ENCODE measurements at places on chromosomes 2 and 18.

DNA sequence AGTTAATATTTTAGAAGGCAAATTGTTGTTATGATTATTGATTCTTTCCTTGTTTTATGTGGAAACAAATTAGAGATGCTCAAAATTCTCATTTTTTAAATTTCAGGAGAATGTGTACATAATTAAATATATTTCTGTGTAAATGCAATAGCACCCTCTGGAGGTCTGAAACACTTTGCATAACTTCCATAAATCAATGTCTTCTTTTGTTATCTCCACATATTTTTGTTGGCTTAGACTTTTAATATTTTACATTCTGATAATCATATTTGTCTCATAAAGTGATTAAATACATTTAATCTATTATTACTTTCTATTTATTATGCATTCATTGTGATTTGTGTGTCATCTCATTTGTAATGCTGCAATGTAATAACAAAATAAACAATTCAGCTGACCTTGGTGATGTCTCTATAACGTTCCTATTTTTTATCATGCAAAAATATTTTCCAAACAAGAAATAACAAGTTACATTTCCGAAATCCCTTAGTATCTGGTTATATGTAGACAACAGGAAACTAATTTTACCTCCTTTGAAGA, 201.8 kb upstream of the GALNT5 start:
- no peak for DNase-seq

- no peak for DNase-seq
Measured at GRCh38 chr2:149331023-149331400, 625 bp downstream of the LYPD6 start.

GRCh38 chr2:16117791-16118610, 177.7 kb downstream of the MYCN start:
- DNase-seq, result no peak

GRCh38 chr2:146228466-146229058, 1616.3 kb upstream of the ACVR2A start:
- DNase-seq, result no peak

DNA sequence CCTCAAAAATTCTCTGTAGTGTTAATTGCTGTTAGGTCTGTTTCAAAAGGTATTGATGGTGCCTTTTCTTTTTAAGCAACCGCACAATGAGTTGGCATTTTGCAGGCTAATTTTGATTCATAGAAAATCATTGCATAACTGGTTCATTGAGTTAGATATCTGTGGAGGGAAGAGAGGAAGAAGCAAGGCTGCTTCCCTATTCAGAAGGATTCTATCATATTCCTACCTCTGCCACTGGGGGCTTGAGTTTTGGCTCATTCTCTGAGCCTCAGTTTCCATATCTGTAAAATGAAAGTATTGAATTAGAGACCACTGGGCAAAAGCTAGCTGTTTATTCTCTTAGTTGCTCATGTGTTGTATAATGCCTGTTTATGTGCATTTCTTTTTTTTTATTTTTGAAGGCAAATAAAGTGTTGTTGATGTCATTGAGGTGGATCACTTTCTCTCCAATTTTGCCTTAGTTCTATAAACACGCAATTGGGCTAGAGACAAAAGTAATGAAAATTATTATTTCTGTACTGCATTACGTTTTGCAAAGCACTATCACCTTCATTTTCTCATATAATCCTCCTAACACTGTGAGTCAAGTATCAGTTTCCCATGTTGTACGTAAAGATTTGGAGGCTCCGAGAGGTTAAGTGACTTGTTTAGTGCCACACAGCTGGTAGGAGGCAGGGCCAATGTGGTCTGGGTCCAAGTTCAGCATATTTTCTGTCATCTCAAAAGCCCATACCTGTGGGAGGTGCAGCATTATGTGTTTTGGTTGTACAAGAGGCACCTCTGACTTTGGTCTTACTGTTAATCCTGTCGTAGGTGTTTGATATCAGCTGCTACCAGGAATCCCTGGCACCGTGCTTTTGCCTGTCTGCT, 5.9 kb downstream of the TRIB2 start:
- DNase-seq, result no peak

DNA sequence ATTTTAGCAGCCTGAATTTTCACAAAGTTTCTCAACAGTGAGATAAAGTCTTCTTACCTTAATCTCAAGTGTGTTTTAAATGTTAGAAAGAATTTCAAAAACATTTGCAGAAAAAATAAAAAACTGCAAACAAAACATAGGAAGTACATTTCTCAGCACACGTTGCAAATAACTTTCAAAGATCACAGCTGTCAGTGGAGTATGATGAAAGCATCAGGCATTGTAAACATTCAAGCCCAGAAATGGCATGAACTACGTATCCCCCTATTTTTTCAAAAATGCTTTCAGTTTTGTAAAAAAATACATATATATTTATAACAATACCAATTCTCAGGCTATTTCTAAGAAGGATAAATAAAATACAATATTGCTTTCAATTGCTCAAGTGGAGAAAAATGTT, 320.6 kb upstream of the TFPI start:
- no peak for DNase-seq

DNA sequence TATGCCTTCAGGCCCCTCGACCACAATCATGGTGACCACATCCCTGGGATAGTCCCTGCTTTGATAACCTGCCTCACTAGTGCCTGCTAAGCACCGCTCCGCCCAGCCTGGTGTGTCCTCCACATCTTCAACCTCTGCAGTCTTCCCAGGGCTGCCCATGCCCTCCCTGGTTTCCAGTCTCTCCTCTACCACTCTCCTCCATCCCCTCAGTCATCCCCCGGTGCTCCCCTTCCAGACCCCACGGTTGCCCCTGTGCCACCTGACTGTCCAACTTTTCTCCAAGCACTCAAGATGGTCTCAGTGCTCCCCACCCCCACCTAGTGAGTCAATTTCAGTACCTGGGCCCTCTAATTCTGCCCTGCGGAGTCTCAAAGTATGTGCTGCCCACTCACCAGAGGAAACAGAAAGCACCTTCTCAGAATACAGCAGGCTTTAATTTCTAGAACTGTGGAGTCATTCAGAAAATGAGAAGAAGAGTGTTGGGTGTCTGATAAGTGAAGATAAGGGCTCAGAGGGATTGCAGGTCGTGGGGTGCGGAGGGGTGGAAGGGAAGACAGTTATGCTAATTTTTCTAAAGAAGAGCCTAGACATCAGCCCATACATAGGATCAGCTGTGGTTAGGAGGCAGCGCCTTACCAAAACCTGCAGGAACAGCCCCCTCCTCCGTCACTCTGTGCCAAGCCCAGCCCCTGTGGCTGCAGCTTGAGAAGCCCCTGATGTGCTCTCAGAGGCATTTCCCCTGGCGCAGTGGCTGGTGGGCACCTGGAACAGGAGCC, 53.6 kb upstream of the CAB39 start:
- DNase-seq, result peak; percentile 49

GRCh38 chr2:25194576-25195122, 26.3 kb upstream of the POMC start:
- DNase-seq, result no peak

DNA sequence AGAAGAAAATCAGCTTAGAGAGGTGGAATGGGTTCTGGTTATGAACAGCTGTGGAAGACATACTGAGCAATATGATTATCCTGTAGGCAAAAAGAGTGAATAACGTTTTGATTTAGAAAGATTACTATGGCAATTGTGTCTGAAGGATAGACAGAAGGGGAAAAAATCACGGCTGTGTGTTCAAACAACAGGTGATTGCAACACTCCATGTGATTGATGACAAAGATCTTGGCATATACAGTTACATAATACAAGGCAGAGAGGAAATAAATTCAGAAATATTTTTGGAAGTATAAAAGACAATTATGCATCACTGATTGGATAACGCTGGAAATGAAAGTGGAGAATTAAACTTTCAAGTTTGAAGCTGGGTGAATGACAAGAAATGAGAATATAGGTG, 58.5 kb upstream of the KCNJ3 start:
- DNase-seq, result no peak

GRCh38 chr2:11870064-11870463, 123.6 kb downstream of the LPIN1 start:
- DNase-seq, result no peak

DNA sequence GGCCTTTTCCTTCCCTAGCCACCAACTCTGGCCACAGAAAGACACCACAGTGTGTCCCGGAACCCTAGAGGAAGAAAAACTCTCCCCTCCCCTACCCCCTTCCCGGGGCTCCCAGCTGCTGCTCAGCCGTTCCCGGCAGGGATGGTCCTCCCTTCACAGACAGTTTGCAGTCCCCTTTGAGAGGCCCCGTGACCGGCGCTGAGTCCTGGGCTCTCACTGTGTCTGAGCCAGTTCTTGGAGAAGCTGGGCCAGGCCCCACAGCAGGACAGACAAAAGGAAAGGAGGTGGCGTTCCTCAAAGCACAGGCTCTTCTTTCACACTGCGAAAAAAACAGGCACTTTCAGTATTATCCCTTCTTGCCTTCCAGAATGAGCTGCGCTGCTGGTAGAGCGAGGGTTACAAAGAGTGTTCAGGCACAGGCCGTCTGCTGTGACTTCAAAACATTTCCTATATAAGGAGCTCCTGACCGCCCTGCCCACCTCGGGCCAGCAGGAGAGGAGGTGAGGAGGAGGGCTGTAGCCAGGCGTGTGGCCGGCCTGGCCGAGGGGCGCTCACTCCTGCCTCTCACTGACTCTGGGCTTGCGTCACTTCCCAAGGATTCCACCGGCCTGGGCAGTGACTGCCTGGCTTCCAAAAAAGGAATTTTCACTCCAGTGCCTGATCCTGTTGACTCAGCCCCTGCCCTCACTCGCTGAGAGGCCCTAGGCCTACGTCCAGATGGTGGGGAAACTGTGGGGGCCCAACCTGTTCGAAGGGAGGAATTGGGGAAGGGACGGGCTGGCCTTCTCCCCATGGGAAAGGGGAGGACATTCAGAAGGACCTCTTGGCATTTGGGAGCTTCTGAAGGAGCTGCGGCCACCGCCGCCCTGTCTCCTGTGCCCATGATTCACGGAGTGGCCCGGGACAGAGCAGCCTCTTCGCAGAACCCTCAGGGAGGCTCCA, 24.9 kb downstream of the CIDEA start:
- DNase-seq, result no peak

GRCh38 chr2:96808176-96808837, 7.8 kb upstream of the CNNM3 start:
- no peak for DNase-seq

DNA sequence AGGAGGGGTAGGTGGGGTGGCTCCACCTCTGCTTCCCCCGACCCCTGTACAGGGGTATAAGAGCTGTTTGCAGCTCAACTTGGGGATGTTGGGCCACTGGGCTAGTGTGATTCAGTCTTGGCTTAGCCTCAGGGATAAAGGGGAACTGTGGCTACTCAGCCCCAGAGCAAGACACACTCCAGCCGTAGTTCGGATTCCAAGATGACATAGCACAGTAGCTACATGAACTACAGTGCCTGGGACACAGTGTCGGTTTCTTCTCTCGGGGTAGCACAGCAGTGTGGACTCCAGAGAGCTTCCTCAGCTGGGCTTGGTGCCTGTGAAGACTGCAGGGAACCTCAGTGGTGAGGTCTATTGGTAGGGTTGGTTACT, 21.1 kb downstream of the CARF start:
- no peak for DNase-seq

- no peak for DNase-seq
Measured at GRCh38 chr2:164896634-164897355, 55.2 kb upstream of the COBLL1 start.

DNA sequence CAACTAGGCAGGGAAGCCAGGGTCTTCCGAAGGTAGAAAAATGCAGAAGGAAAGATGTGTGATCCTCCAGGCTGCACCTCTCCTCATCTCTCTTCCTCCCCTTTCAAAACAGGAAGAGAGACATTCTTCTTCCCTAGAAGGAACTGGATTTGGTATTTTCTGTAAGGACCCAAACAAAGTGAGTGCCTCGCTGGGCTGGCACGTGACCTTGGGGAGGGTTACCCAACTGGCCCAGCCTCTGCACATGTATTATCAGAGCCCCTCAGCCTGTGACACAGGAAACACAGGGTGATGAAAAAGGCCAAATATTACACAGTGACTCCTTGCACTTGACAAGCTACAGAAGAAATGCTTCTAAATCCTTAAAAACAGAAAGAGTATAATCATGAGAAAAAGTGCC, 2.3 kb downstream of the HJURP start:
- no peak for DNase-seq

DNA sequence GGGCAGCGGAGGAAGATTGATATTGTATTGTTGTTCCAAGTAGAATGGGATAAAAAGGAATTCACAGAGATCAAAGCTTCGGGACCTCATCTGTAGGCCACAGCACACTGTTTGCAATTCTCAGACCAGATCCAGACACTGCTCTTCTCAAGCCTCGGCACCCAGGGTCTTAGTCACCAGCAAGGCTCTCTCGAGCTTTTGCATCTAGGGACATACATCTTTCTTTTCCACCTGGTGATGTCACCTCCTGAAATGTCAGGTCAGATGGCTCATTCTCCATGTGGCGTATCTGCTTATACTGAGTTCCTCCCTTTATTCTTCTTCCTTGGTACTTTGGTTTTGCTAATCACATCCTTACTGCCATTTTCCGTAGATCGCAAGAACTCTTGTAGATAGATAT, 42.9 kb upstream of the SNTG2 start:
- no peak for DNase-seq

- DNase-seq, result no peak
Measured at GRCh38 chr2:61962095-61962984, 56.9 kb downstream of the COMMD1 start.

DNA sequence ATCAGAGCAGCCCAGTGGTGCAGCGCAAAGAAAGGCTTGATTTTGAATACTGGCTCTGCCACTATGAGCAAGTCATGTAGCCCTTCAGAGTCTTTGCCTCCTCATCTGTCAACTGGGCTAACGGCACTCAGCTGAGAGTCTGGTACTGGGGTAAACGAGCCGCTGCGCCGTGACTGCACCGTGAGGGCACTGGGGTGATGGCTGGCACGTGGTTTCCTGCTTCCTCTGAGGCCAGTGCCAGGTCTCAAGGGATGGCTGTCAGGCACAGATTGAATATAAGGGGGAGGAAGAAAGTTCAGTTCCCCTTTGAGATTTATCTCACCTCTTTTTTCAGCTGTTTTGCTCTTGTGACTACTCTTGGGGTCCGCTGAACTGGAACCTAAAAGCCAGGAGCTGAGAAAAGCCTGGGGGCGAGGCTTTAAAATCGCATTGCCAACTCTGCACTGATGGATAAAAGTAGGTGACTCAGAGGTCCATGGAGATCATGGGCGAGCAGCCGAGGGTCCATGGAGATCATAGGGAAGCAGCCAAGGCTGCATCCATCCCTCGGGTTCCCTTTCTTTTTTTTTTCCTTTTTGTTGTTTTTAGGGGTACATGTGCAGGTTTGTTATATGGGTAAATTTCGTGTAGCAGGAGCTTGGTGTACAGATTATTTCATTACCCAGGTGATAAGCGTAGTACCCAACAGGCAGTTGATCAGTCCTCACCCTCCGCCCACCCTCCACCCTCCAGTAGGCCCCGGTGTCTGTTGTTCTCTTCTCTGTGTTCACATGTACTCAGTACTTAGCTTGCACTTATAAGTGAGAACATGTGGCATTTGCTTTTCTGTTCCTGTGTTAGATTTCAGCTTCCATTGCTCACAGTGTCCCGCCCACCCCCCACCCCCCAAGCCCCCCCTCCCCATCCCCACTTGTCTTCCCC, 114.3 kb downstream of the SPP2 start:
- no peak for DNase-seq

Data from activated T-helper 9 cell treated with anti-CD3 and anti-CD28 coated beads, Interleukin-2, amount 50 U/mL, for 16 hours (primary cell).